ENCODE measurements at places on chromosomes 7 and 10.

GRCh38 chr10:36170943-36171501 lies 528.9 kb upstream of the FZD8 start:
- ATAC-seq, result no peak

- no peak for ATAC-seq
These were observed 21.7 kb downstream of the LRRC27 start for GRCh38 chr10:132353456-132354355.

GRCh38 chr10:129372172-129372571 lies 94.9 kb upstream of the MGMT start:
- ATAC-seq, result no peak

DNA sequence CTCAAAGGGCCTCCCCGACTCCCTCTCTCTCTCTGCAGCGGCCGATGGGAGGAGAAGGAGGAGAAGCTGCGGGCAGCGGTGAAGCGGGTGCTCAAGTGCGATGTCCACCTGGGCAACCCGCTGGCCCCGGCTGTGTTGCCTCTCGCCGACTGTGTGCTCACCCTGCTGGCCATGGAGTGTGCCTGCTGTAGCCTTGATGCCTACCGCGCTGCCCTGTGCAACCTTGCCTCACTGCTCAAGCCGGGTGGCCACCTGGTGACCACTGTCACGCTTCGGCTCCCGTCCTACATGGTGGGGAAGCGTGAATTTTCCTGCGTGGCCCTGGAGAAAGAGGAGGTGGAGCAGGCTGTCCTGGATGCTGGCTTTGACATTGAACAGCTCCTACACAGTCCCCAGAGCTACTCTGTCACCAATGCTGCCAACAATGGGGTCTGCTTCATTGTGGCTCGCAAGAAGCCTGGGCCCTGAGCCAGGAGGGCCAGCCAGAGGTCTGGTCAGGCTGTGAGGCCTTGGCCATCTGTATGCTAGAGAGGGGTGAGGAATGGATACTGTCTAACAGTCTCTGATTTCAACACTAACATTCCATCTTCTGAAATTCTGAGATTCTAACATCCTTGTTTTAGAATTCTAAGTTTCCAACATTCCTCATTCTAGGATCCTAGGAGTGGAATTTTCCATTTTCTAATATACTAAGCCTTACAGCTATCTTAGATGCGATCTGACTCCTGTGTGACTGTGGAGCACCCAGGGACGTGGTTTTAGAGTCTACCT lies 3.6 kb downstream of the INMT start:
- no peak for ATAC-seq

- ATAC-seq, result peak; percentile 45
These were observed 2.2 kb downstream of the CFAP46 start for GRCh38 chr10:132939957-132940790.

DNA sequence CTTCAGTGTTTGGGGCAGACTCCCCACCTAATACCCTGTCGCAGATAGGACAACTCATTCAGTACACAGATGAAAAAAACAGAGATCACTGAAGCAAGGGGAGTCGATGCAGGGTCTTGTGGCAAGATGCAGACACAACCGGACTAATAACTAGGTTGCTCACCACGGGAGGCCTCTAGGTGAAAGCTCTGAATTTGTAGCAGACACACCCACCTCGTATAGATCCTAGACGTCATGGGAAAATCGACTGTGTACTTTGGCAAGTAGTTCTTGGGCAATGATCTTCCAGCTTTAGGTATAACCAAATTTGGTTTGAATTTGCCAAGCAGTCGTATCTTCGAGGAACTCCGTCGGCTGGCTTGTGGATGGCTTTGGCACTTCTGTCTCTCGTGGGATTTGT lies 88.1 kb downstream of the TCF7L2 start:
- no peak for ATAC-seq

- no peak for ATAC-seq
These were observed 323.0 kb upstream of the PODXL start for GRCh38 chr7:131879424-131879823.

GRCh38 chr10:97762816-97763215 lies 9.0 kb downstream of the SFRP5 start:
- ATAC-seq, result no peak

DNA sequence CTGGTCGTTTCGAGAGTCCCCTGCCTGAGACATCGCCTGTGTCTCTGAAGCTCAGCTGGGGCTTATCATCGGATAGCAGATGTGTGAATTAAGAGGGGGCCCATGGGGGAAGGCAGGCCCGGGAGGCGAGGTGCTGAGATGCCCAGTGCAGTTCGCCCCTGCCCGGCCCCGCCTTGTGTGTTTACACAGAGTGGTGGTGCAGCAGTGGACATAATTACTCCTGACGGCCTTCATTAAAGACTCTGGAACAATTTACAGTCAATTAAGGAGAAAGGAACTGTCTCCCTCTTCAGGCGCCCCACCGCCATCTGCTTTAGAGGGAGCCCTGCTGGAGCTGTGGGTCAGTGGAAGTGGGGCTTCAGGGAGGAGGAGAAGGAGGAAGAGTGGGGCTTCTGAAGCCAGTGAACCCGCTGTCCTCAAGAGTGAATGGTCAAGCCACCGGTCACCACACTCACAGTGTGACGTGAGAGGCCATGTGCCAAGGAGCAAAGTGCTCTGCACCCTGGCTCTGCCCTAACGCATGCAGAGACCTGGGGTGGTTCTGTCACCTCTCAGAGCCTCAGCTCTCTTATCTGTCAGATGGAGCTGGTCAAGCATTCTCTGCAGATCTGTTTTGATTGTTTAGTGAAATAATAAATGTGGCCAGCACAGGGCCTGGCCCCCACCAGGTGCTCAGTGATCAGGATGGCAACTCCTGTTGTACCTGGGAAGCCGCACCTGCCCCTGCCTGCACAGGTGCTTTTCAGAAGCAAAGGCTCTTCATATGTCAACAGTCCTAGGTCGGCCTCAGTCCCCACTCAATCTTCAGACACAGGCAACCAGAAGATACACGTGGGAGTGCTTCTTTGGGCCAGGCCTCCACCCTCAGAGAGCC lies 65.6 kb downstream of the CDH23 start:
- ATAC-seq, result no peak

GRCh38 chr7:96401200-96401599 lies 79.3 kb upstream of the SLC25A13 start:
- no peak for ATAC-seq

- no peak for ATAC-seq
These were observed 123.5 kb downstream of the ITGB8 start for GRCh38 chr7:20454202-20454601.

GRCh38 chr7:28573651-28574301 lies 161.5 kb downstream of the CREB5 start:
- no peak for ATAC-seq

DNA sequence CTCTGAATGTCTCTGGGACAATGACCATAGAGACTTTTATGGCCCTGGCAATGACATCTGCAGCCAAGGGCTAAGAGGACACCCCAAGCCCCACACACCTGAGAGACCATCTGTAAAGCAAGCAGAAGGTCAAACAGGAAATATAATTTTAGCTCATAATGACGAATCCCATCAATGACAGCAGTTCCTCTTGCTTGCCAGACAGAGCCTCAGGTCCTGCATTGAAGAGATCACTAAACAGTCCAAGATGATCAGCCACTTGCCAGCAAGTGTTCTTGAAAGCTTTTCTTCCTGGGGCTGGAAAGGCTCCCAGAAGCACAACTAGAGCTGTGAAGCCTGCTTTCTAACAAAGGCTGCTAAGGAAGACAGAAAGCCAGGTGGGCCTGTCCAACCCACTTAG lies 993.7 kb upstream of the AUTS2 start:
- ATAC-seq, result no peak

GRCh38 chr10:121405953-121406352 lies 192.3 kb downstream of the FGFR2 start:
- no peak for ATAC-seq

DNA sequence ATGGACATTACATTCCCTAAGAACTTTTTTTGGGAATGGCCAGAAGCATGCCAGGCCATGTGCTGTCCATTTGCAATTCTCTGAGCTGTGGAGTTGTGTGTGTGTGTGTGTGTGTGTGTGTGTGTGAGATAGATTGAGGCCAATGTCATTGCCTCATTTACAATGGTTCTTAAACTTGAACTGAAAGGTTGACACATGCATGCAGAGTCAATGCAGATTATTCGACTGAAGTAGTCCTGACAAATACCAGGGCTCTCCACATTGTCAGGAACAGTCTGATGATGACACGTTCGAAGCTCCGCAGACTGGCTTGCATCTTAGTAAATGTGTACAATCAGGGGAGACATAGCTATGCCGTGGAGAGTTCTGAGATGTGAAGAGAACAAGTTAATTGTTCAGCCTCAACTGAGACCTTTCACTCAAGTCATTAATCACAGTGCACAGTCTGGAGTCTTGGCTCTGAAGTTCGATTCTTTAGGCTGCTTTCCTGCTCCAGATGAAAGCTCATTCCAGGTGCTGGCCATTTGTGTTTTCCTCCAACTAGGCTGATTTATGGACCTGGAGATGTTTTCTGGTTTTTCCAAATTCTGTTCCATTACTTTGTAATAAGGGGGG lies 921.9 kb downstream of the LRMDA start:
- no peak for ATAC-seq

DNA sequence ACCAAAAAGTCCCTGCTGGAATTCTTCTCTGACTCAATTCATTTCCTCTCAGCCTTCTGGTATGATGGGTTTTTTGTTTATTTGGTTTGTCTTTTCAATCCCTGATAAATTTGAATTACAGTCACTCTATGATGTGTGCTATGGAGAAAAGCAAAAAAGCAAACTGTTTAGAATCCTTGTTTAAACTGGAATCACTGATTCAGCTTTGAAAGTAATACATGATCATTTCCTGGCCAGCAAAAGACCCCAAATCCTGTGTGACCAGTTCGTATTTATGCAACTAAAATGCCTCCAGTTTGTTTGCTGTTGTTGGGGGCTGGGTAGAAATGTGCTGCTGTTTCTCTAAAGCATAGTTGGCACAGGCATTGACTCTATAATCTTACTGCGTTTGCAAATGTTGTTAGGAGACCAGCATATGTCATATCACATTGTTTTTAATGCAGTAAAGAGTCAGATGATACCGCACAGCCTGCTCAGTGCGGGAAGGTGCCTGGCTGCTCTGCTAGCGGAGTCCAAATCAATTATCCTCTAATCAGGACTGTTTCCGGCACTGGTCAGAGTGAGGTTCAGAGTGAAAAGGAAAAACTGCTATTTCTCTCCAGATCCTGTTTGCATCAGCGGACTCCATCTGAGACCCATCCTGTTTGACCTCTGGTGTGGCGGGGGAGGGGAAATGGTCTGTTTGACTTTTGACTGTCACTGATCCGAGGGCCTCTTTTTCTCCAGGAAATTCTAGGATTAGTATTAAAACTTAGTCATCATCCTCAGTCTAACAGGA lies 40.6 kb upstream of the ADD3 start:
- no peak for ATAC-seq

DNA sequence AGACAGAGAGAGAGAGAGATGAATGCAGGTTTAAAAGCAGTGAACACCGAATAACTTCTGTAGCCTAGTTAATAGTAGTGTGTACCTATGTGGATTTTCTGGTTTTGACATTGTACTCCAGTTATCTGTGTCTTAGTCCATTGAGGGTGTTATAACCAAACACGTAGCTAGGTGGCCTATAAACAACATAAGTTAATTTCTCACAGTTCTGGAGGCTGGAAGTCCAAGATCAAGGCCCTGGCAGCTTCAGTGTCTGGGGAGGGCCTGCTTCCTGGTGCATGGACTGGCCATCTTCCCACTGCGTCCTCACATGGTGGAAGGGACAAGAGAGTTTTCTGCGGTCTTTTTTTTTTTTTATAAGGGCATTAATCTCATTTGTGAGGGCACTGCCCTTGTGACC lies 23.5 kb downstream of the AOC1 start:
- no peak for ATAC-seq

DNA sequence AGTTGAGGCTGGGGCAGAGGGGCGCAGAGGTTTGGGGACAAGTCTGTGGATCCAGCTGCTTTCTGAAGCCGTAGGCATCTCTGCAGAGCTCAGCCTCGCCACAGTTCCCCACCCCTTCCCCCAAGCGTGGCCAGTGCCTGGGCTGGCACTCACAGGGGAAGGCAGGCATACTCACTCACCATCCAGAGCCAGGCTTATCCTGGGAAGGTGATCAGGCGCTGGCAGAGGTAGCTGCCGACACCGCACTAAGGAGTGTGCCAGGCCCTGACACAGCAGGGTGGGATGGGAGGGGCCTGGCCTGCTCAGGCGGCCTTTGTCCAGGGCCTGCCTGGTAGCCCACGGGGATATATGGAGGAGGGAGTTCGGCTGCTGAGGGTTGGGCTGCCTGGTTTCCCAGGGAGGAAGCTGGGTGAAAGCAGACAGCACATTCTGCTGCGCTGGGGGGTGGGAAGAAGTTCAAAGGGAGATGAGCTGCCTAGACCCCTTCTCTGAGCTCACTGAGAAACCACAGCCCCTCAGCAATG lies 15.9 kb downstream of the VSIR start:
- no peak for ATAC-seq

DNA sequence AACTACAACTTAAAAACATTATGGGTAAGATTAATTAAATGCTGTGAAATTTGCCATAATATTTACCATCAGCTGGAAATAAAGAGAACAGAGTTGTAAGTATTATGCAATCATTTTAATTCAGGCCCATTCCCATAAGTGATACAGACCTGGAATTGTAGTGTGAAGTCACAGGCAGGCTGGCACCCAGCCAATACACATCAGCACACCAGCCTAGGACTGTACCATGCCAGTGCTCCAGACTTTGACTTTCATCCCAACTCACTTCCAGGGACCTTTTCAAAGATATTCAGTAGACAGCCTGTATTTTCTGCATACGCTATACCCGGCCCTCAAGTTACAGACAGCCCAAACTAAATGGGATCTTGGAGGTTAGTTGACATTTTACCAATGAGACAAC lies 143.3 kb downstream of the TES start:
- ATAC-seq, result no peak

DNA sequence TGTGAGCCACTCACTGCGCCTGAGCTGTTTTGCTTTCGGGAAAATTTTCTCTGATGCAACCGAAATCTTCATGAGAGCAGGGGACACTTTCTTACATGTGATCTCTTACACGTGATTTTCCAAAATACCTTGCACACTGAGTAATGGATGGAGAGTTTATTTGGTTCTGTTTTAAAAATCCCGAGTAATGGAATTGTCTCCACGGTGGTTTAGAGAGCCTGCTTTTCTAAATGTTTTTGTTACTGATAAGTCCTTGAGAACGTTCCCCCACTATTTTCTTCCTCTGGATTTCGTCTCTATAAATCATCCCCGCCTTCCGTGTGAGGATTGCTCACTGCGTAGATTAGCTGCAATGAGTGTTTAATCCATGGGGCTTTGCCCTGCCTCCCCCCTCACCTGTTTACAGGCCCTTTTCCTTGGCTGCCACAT lies 25.7 kb downstream of the CAMK1D start:
- ATAC-seq, result no peak

DNA sequence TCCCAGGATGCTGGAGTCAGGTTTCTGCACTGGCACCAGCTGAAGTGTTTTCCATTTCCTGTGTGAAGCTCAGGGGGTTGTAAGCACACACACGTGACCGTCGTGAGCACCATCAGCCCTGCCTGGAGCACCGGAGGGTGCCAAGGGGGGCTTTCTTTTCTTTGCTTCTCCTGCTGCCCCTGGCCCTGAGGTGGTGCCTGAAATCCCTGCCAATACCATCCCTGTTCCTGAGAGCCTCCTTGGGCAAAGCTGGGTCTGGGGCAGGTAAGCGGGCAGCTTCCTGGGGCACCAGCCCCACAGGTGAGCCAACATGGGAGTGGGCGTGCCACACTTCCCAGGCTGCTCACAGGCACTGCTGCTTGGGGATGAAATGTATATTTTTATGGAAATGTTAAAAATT lies 593.6 kb downstream of the DNAJB6 start:
- ATAC-seq, result no peak

GRCh38 chr10:59082249-59082648 lies 94.2 kb upstream of the PHYHIPL start:
- ATAC-seq, result no peak

GRCh38 chr7:4683043-4683883 lies 1.2 kb downstream of the FOXK1 start:
- no peak for ATAC-seq

Measured in activated CD4-positive, CD25-positive, alpha-beta regulatory T cell treated with anti-CD3 and anti-CD28 coated beads, Interleukin-2, amount 50 U/mL, for 24 hours (primary cell).